Stimulated activated CD8-positive, alpha-beta memory T cell treated with anti-CD3 and anti-CD28 coated beads, Interleukin-2, amount 100 ng/mL, for 1 hour (primary cell): ENCODE measurements at places on chromosomes 12 and 14.

- DNase-seq, result no peak
Measured at GRCh38 chr14:98120831-98121464, 1151.0 kb downstream of the BCL11B start.

GRCh38 chr12:113409462-113410124 is 5.9 kb upstream of the SDS start:
- DNase-seq, result no peak

- DNase-seq, result no peak
Measured at GRCh38 chr14:64915797-64916196, 1.5 kb downstream of the CHURC1 start.

DNA sequence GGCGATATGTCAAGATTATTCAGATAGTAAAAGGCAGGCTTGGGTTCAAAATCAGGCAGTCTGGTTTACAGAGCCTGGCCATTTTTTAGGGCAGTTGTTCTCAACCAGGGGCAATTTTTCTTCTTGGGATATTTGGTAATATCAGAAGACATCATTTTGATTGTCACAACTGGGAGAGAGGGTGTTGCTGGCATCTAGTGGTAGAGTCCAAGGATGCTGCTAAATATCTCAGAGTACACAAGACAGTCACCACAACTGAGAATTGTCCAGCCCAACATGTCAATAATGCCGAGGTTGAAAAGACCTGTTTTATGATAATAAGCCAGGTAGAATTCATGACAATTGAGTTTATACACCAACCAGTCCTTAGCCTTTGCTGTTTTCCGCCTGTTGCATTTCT is 733.9 kb downstream of the NRXN3 start:
- DNase-seq, result no peak

GRCh38 chr14:99612071-99612737 is 8.2 kb upstream of the CCDC85C start:
- no peak for DNase-seq

- DNase-seq, result no peak
Measured at GRCh38 chr14:100372357-100373048, 49.4 kb downstream of the SLC25A47 start.

DNA sequence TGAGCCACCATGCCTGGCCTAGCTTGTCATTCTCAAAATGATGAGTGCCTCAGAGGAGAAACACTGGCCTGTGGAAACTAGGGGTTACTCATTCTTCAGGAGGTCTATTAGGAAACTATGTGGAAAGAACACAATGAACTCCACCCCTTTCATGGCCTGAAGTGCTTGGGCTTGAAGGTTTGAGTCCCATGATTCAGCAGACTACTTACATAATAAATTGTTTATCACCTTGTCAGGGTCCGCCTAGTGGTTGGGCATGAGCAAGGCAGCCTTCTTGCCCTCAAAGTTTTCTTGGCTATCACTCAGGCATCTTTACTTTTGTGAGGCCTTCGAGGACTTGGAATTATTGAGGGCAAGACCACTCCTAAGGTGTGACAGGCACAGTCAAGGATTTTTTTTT is 251.2 kb downstream of the ACSS3 start:
- DNase-seq, result no peak

DNA sequence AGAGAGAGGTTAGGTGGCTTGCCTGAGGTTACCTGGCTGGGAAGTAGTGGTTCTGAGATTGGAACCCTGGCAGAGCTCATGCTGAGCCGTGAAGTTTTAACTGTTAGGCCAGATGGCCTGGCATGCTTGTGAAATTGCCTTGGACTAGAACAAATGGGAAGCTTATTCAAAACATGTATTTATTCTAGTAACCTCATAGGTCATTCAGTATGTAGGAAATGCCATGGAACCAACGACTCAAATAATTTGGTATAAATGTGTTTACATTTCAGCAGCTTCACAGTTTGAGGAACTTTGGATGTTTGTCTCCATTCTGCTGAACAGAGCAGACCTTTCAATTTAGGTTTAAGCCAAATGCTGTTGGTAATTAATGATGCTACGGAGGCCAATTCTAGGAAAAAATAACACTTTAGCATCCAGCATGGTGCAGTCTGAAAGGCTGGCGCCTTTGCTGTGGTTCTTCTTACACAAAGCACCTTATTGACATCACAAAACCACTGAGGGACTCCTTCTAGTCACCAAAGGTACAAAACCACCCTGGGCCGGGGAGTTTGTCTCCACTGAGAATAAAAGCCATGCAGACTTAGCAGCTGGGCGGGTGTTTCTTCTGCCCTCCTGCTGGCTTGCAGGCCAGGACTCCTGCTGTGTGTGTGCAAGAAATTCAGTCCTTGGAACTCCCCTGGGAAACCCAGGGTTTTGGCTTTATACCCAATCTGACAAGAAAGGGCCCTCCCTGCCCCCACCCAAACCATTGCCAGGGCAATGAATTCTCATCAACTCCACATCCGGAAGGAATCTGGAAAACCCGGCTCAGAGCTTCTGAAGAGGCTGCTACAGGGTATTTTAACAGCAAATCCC is 64.2 kb downstream of the ELK3 start:
- no peak for DNase-seq

GRCh38 chr12:1544996-1545700 is 49.2 kb downstream of the FBXL14 start:
- DNase-seq, result no peak

GRCh38 chr14:21071225-21072030 is 1.3 kb downstream of the ARHGEF40 start:
- DNase-seq, result no peak

DNA sequence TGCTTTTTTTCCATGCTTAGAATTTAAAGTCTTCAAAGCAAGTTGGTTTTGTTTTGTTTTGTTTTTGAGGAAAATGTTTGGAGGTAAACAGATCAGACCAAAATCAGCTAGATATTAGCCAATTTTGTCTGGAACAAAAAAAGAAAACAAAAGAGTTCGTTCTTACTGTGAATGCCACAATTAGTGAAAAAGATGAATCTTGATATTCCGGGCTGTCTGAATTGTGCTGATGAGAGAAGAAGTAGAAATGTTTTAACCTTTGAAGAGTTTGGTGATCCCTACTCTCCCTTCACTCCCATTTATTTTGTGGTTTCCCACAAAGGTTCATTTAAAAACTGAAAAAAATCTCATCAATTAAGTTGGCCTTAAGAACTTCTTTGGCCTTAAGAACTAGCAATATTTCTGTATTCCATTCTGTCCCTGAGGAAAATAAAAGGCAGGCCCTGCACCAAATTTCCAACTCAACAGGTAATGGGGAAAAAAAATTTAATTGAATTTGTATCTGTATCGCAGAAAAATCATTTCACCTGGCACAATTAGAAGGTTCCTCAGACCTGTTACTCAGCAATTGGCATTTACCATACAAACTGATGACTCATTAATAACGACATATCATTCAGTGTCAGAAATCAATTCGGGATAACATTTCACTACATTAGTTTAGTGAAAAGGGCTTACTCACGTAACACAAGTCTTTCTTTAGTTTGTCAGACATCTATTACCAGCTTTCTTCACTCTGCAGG is 562 bp upstream of the GLIPR1L2 start:
- no peak for DNase-seq

- no peak for DNase-seq
Measured at GRCh38 chr12:97984974-97985580, 522.5 kb downstream of the RMST start.

DNA sequence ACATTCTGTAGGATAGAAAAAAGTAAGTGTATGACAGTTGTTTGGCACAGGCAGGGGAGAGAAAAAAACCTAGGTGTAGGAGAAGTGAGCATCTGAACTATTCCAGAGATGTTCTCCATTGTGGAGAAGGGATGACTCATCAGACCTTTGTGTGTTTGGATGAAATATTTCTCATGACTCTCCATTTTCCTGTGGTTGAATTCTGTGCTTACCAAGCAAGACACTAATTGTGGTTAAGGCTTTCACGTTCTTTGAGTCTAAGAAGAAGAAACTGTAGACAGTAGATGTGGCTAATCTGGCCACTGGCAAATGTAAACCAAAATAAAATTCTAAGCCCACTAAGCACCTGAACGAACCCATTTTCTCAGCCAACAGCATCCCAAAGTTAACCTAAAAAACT is 107.9 kb upstream of the GZMB start:
- DNase-seq, result no peak

DNA sequence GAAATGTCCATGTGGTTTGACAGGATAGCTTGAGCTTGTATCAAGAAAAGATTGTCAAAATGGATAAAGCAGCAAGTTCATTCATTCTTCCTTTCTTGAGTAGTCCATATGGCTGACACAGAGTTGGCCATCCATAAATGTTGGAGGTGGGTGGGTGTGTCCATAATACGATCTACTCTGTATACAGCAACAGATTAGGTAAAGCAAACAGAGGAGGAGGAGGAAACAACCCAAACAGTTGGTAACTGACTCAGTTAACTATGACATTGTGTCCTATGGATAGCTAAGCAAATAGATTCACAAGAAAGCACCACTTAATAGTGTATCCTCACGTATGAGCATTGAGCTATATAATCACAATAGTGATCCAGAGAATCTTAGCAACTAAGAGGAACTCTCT is 144.0 kb downstream of the EGLN3 start:
- DNase-seq, result no peak

- DNase-seq, result no peak
Measured at GRCh38 chr12:94100211-94100627, 48.2 kb upstream of the PLXNC1 start.

- no peak for DNase-seq
Measured at GRCh38 chr14:67643713-67644112, 24.0 kb downstream of the ARG2 start.

DNA sequence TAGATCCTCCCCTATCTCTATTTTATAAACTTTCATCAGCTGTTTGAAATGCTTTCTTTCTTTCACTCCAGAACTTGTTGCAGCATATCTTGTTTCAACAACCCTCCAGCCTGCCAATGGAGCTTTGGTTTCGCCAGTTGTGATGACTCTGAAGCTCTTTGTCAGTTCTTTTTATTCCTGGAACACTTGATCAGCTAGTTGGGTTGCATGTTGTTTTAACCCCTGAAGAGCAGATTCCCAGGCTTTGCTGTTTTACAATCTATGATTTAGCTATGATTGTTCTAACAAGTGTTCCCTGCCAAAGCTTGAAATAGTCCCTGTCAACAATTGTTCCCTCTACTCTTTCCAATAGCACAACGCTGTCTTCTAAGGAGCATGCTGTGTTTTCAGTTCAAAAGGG is 50.6 kb upstream of the FUT8 start:
- no peak for DNase-seq

DNA sequence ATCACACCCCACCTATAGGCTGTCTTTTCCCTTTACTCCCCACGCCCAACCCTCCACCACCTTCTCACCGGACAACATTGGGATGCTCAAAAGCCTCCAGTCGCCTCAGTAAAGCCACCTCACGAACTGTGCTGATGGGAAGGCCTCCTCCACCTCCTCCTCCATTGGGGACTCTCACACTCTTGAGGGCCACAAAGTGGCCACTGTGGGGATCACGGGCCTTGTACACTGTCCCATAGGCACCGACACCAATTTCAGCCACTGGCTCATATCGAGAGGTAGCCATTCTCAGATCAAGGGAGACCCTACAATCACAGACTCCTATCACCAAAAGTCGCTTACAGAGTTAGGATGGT is 700 bp downstream of the CDK4 start:
- no peak for DNase-seq

- DNase-seq, result no peak
Measured at GRCh38 chr14:36646664-36647416, 14.8 kb upstream of the PAX9 start.

GRCh38 chr12:15346488-15346887 is 24.2 kb downstream of the PTPRO start:
- no peak for DNase-seq

DNA sequence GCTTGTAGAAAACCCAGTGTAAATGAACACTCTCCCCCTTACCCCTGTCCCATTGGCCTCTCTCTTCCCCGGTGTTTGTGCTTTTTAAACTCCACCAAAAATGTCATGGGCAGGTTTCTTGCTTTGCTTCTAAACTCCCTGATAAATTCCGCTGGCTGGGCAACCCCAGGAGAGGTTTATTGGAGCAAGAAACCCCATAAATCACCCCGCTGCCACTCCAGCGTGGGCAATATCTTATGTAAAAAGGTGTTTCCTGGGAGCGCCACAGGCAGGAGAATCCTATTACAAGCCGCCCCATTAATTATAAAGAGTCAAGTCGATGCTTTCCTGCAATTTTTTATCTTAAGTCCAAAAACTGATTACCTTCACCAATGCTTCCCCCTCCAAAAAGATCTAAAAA is 22.8 kb downstream of the LHX5 start:
- no peak for DNase-seq

GRCh38 chr12:101889211-101889752 is 11.9 kb downstream of the DRAM1 start:
- DNase-seq, result no peak

DNA sequence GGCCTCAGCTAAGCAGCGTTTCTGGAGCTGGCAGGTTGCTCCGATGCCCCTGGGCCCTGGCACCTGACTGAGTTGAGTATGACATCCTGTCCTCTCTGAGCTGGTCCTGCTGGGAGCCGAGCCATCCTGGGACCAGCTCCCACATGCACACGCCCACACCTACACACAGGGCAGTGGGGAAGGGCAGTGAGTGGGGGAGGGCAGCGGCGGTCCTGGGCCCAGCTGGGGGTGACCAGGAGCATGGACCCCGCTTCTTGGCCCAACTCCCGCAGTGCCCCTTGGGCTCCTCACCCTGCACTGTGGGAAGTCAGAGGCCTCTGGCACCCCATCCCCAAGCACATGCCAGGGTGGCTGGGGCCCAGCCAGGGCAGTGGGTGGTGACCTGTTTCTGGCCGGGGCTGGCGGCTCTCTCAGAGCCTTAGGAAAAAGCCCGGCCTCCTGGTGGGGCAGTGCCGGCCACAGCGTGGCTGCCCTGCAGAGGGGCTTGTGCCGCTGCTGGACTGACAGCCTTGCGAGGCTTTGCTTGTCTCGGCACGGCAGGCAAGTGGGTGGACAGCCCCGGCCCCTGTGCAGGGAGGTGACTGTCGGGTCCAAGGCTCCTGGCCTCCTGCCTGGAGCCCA is 5.9 kb upstream of the CRIP2 start:
- DNase-seq, result no peak

DNA sequence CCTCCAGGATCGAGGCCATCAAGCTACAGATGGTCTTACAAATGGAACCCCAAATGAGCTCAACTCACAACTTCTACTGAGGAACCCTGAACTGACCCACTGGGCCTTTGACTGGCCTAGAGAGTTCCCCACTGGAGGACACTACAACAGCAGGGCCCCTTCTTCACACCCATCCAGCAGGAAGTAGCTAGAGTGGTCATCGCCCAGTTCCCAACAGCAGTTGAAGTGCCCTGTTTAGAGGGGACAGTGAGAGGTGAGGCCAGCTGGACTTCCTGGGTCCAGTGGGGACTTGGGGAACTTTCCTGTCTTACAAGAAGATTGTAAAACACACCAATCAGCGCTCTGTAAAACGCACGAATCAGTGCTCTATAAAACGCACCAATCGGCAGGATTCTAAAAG is 247.9 kb upstream of the BTG1 start:
- no peak for DNase-seq
